ENCODE measurements at places on chromosomes 5 and 9.
A peak's percentile ranks its signal among the peaks of the same experiment; 100 is the strongest.

DNA sequence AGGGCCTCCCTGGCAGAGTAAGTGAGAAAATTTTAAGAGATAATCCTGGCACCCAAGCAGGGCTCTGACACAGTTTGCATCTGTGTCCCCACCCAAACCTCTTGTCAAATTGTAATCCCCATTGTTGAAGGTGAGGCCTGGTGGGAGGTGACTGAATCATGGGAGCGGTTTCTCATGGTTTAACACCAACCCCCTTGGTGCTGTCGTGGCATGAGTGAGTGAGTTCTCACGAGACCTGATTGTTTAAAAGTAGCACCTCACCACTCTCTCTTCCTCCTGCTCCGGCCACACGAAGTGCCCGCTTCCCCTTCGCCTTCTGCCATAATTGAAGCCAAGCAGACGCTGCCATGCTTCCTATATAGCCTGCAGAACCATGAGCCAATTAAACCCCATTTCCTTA, 80.1 kb downstream of the FBXW11 start:
- H3K4me1 ChIP-seq, result peaks cover 53% of the 10 kb centered on the region
- no peaks in the 10 kb centered on the region for H3K27me3 ChIP-seq
- peak overlapping the region; percentile 15 for H3K27ac ChIP-seq

- H3K36me3 ChIP-seq, result no peaks in the 10 kb centered on the region
- H3K27ac ChIP-seq, result no peak overlapping the region
- DNase-seq, result no peak
- no peaks in the 10 kb centered on the region for H3K27me3 ChIP-seq
- H3K4me1 ChIP-seq, result no peaks in the 10 kb centered on the region
Observed at GRCh38 chr9:74361508-74361907, 135.6 kb upstream of the RORB start.

DNA sequence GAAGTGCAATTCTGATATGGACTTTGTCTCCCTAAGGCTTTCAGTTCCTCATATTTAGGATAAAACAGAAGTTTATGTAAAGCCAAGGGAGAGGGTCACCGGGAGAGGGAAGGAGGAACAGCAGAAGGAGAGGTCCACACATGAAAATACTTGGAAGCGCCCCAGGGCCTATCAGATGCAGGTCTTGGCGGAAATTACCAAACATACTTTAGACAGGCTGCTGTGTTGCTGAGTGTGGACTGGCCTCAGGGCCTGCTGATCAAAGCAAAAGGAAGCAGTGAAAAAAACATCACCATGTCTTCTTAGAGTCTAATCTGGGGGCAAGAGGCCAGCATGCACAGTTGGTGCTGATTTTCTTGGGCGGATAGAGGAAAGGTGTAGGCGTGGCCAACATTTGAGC, 14.1 kb upstream of the NTRK2 start:
- H3K36me3 ChIP-seq, result no peaks in the 10 kb centered on the region
- no peak for DNase-seq
- H3K27me3 ChIP-seq, result peaks cover 15% of the 10 kb centered on the region
- H3K27ac ChIP-seq, result no peak overlapping the region

DNA sequence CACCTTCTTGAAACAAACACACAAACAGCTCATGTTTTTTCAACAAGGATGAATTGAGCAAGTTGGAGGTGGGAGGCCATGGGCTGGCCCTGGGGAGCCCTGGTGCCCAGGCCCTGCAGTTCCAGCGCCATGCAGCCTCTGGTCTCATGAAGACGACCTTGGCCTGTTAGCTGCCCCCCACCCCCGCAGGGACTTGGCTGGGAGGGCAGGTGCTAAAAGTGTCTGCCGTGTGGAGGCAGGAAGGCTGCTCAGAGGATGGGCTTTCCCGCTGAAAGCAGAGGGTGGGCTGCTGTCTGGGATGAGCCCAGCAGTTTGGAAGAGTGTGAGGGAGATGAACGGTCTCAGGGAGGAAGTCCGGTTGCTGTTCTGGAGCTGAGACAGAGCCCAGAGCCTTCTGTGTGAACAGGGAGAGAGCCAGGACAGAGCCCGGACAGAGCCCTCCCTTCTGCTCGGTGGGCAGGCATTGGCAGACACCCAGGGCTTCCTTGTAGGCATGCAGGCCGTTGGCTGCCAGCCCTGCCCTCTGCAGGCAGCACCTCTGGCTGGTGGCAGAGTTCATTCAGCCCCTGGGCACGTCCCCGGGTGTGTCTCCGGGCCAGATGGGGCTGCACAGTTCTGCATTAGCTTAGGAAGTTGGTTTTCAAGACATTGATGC, 18.7 kb downstream of the ROPN1L start:
- H3K4me1 ChIP-seq, result no peaks in the 10 kb centered on the region
- no peak overlapping the region for H3K4me3 ChIP-seq
- H3K36me3 ChIP-seq, result no peaks in the 10 kb centered on the region
- no peak overlapping the region for H3K27ac ChIP-seq
- H3K27me3 ChIP-seq, result no peaks in the 10 kb centered on the region
- DNase-seq, result no peak

DNA sequence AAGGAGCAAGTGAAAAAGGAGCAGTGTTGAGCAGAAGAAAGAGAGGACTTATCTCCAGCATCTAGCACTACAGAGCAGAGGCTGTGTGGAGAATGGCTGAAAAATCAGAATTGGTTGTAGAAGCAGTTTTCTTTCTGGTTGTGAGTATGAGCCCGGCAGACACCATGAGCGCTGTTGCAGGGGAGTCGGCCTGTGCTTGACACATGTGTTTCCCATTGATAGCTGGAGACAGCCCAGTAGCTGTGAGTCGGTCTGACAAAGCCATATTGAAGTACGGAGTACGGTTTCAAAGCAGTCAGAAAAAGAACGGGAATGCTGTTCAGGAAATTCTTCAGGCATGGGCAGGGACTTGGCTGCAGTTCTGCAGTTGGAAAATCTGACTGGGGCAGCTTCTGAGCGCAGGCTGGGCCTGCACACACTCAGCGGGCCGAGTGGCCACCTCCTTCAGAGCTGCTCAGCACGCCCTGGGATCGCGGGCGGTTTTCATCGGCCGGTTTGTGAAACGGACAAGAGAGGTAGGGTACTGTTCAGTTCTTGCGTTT, at the start of gene SGCD:
SGCD (plus strand) TSS at position 447 of the 542 bp plus-strand sequence.
- H3K27ac ChIP-seq, result no peak within 1 kb of the TSS
- no peaks in the 10 kb centered on the region for H3K36me3 ChIP-seq
- H3K4me1 ChIP-seq, result no peaks in the 10 kb centered on the region
- no peak for DNase-seq

DNA sequence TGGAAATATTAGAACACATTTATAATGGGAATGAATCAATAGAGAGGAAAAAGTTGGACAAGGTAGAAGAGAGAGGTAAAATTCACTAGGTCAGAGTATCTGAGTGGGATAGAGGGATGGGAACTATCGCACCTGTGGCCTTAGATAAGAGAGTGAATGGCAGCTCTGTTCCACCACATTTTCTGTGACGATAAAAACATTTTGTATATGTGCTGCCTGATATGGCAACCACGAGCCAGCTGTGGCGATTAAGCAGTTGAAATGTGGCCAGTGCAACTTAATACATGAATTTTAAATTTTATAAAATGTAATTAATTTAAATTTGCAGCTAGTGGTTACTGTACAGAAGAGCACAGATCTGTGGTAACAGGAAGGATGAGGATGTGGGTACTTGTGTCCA, 46.7 kb downstream of the ZNF354A start:
- no peak overlapping the region for H3K4me3 ChIP-seq
- peaks cover 2% of the 10 kb centered on the region for H3K4me1 ChIP-seq
- no peaks in the 10 kb centered on the region for H3K36me3 ChIP-seq
- peaks cover 4% of the 10 kb centered on the region for H3K27me3 ChIP-seq

DNA sequence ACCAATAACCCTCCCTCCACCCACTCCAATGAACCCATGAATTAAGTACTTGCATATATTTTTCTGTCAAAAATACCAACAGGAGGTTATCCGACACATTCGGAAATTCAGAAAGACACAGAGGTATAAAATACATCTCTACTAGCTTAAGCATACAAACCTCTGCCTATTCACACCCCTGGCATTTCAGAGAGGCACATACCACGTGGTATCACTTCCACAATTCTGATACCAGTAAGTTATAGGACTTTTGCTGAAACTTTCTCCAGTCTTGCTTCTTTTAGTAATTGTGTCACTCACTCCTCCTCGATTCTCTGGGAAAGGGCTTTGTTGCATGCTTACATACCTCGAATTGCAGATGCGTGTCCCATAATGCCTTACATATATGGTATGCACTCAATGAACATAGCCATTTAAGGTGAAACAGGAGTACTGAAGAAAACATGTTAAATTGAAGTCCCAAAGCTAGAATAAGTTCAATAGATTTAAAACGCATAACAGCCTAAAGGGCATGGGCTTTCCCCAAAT, 58.1 kb downstream of the TLE1 start:
- H3K4me3 ChIP-seq, result no peak overlapping the region
- no peaks in the 10 kb centered on the region for H3K4me1 ChIP-seq
- H3K27ac ChIP-seq, result no peak overlapping the region
- no peaks in the 10 kb centered on the region for H3K36me3 ChIP-seq
- H3K27me3 ChIP-seq, result peaks cover under 1% of the 10 kb centered on the region

- H3K4me3 ChIP-seq, result no peak overlapping the region
- peaks cover 15% of the 10 kb centered on the region for H3K36me3 ChIP-seq
- no peaks in the 10 kb centered on the region for H3K27me3 ChIP-seq
- no peak overlapping the region for H3K27ac ChIP-seq
- peaks cover 16% of the 10 kb centered on the region for H3K4me1 ChIP-seq
Observed at GRCh38 chr5:149773291-149774095, 43.4 kb downstream of the PPARGC1B start.

GRCh38 chr5:149810856-149811255, 80.7 kb downstream of the PPARGC1B start:
- no peaks in the 10 kb centered on the region for H3K27me3 ChIP-seq
- H3K36me3 ChIP-seq, result peaks cover 3% of the 10 kb centered on the region
- H3K4me3 ChIP-seq, result no peak overlapping the region
- no peak for DNase-seq
- H3K4me1 ChIP-seq, result no peaks in the 10 kb centered on the region

DNA sequence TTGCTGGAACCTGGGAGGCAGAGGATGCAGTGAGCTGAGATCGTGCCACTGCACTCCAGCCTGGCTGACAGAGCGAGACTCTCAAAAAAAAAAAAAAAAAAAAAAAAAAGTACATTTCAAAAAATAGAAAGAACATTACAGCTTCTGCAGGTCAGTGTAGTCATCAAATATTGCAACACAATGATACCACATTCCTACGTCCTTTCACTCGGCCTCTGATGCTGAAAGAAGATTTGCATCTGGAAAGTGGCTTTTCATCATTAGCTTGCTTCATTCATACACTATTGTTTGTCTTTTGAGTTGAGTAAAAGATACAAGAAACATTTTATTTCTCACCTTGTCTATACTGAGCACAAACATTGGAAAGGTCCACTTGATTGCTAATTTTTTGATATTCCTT, 59.6 kb upstream of the CPLANE1 start:
- H3K36me3 ChIP-seq, result peaks cover 44% of the 10 kb centered on the region
- H3K4me1 ChIP-seq, result no peaks in the 10 kb centered on the region
- no peak for DNase-seq
- H3K27ac ChIP-seq, result no peak overlapping the region

DNA sequence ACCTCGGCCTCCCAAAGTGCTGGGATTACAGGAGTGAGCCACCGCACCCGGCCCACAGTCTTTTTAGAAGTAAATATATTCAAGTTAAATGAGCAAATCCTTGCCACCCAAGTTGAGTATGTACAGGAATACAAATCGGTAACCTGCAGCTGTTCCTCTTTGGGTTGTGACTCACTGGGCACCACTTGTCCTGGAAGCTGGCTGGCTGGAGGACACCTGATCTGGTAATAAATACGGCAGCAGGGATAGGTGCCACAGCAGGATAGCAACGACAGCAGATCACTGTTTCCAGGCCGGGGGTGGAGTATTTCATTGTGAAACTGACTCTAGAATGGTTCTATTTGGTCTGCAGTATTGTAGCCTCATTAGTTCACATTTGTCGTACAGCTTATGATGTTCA, 35.7 kb upstream of the SLC36A2 start:
- H3K4me3 ChIP-seq, result no peak overlapping the region
- H3K4me1 ChIP-seq, result no peaks in the 10 kb centered on the region
- H3K27me3 ChIP-seq, result peaks cover 9% of the 10 kb centered on the region
- H3K36me3 ChIP-seq, result no peaks in the 10 kb centered on the region
- DNase-seq, result no peak

DNA sequence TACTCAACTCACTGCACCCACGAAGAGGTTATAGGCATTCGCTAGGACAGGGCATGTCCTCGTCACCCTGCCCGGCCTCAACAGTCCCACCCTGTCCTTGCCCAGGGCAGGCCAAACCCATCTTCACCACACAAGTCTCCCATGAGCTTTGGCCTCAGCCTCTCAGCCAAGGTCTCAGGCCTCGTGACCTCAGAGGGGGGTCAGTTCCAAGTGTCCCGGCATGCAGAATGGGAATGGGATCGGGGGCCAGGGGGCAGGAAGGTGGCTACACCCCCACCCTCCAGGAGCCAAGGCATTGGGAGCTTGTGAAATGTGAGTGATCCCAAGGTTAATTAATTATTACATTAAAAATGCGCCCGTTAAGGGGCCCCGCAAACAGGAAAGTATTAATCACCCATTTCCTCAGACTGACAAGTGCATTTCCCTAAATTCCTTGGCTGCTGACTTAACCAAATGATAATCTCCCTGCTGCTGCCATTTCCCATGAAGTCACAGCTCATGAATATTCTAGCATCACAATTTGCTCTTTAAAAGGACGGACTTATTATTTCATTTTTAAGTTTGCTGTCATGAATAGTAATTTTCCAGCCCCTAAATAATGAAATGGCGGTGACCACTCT, 8.0 kb upstream of the UBAC1 start:
- no peak overlapping the region for H3K4me3 ChIP-seq
- peaks cover 5% of the 10 kb centered on the region for H3K4me1 ChIP-seq
- no peaks in the 10 kb centered on the region for H3K27me3 ChIP-seq
- DNase-seq, result no peak
- no peak overlapping the region for H3K27ac ChIP-seq

DNA sequence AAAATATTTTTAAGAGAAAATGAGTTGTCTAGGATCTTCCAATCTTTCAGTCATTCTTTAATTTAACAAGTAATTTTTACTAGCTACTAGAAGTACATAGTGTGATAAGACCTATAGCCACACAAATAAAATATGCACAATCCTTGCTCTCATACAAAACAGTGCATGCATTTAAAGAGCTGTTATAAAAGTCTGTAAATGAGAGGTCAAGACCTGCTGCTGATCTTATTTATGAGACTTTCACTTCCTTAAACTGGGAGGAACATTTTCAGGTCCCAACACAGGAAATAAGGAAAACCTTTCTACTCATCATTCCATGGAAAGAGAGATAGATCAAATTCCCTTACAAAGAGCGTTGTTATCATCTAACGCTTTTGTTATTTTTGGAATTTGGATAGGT, 54.2 kb upstream of the PAM start:
- H3K36me3 ChIP-seq, result no peaks in the 10 kb centered on the region
- no peaks in the 10 kb centered on the region for H3K4me1 ChIP-seq
- H3K27me3 ChIP-seq, result no peaks in the 10 kb centered on the region
- DNase-seq, result no peak

DNA sequence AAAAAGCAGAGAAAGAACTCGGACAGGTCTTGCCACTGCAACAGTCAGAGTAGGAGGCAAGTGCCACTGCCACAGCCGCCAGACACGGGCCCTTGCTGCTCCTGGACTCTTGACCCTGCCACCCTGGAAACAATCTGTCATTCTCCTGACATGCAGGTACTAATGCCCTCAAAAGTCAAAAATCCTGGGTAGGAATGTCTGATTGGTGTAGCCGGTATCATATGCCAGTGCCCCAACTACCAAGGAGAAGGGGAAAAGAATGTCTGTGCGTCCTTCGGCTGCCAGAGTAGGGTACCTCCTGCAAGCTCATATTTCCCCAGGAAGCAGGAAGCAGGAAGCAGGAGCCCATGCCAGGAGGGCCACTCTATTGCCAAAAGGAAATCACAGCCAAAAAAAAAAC, 30.5 kb upstream of the F2RL1 start:
- DNase-seq, result no peak
- H3K27ac ChIP-seq, result no peak overlapping the region
- H3K27me3 ChIP-seq, result no peaks in the 10 kb centered on the region
- H3K36me3 ChIP-seq, result no peaks in the 10 kb centered on the region
- no peak overlapping the region for H3K4me3 ChIP-seq
- peaks cover 21% of the 10 kb centered on the region for H3K4me1 ChIP-seq
